ENCODE measurements at places on chromosomes 13 and 19.
A peak's percentile ranks its signal among the peaks of the same experiment; 100 is the strongest.

DNA sequence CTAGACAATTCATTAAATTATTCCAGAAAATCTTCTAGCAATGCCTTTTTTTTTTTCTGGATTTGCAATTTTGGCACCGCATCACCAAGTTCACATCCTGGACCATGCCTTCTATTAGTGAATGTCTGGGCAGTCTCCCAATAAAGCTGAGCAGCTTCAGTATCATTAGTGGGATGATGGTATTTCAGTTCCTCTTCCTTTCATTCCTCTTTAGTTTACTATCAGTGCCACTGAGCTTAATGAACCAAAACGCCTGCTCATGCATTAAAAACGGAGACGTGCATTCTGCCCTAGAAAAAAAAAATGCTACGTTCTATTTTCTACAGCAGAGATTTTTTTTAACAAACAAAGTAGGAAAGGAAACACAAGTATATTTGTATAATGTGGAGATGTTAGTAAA, 343.0 kb downstream of the PCDH9 start:
- H3K27ac ChIP-seq = no peak overlapping the region
- H3K27me3 ChIP-seq = no peaks in the 10 kb centered on the region
- H3K36me3 ChIP-seq = no peaks in the 10 kb centered on the region
- H3K4me3 ChIP-seq = no peak overlapping the region
- no peak for DNase-seq

DNA sequence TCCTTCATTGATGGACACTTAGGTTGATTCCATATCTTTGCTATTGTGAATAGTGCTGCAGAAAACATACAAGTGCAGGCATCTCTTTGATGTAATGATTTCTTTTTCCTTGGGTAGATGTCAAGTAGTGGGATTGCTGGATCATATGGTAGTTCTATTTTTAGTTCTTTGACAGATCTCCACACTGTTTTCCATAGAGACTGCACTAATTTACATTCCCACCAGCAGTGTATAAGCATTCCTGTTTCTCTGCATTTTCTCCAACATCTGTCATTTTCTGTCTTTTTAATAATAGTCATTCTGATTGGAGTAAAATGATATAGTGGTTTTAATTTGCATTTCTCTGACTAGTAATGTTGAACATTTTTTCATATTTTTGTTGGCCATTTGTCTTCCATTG, 116.7 kb downstream of the LMO7 start:
- DNase-seq = no peak
- no peak overlapping the region for H3K27ac ChIP-seq
- H3K4me3 ChIP-seq = no peak overlapping the region
- H3K36me3 ChIP-seq = peaks cover 11% of the 10 kb centered on the region

- peak; percentile 68 for DNase-seq
- peaks cover 39% of the 10 kb centered on the region for H3K36me3 ChIP-seq
- H3K27ac ChIP-seq = peak overlapping the region; percentile 67
- no peaks in the 10 kb centered on the region for H3K27me3 ChIP-seq
Observed at GRCh38 chr19:19628501-19629134, 598 bp upstream of the LPAR2 start.

GRCh38 chr19:35142606-35143230, 337 bp upstream of the FXYD7 start:
- peak overlapping the region; percentile 71 for H3K4me3 ChIP-seq
- no peaks in the 10 kb centered on the region for H3K36me3 ChIP-seq
- peak; percentile 77 for DNase-seq
- H3K27ac ChIP-seq = no peak overlapping the region
- H3K27me3 ChIP-seq = no peaks in the 10 kb centered on the region

DNA sequence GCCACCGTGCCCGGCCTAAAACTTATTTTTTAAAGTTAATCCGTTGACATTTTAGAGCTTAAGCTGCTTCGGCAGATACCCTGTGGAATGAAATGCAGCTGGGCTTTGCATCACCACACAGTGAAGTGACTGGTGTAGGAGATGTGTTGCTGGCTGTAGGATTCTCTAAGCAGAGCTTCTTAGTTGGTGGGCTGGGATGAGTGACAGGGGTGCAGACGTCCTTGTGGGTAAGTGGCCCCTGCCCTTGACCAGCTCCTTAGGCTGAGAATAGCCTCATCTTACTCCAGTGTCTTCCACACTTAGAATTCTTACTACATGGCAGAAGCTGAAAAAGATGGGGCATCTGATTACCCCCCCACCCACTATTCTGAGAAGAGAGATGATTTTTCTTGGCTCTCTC, 11.6 kb downstream of the GATAD2A start:
- H3K27ac ChIP-seq = no peak overlapping the region
- H3K4me1 ChIP-seq = peaks cover 68% of the 10 kb centered on the region
- DNase-seq = no peak
- H3K36me3 ChIP-seq = peaks cover 16% of the 10 kb centered on the region
- H3K4me3 ChIP-seq = no peak overlapping the region
- no peaks in the 10 kb centered on the region for H3K27me3 ChIP-seq

DNA sequence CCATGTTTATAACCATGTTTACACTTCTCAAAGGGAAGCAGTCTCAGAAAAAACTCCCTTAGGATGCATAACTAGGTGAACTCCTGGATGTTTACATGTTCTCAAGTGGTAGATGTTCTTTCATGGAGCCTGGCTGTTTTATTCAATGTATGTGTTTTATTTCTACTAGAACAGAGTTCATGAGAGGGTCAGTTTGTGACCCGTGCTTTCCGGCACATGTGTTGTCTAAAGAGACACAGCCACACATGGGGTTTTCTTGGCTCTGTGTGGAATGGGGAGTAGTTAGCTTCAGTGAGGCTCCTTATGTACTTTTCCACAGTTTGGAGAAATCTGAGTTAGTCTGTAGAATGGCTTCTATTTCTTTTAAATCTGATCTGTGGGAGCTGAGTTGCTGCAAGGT, 60.9 kb downstream of the ATP8A2 start:
- peaks cover 18% of the 10 kb centered on the region for H3K27me3 ChIP-seq
- H3K27ac ChIP-seq = no peak overlapping the region
- H3K4me1 ChIP-seq = no peaks in the 10 kb centered on the region
- no peaks in the 10 kb centered on the region for H3K36me3 ChIP-seq
- DNase-seq = no peak

DNA sequence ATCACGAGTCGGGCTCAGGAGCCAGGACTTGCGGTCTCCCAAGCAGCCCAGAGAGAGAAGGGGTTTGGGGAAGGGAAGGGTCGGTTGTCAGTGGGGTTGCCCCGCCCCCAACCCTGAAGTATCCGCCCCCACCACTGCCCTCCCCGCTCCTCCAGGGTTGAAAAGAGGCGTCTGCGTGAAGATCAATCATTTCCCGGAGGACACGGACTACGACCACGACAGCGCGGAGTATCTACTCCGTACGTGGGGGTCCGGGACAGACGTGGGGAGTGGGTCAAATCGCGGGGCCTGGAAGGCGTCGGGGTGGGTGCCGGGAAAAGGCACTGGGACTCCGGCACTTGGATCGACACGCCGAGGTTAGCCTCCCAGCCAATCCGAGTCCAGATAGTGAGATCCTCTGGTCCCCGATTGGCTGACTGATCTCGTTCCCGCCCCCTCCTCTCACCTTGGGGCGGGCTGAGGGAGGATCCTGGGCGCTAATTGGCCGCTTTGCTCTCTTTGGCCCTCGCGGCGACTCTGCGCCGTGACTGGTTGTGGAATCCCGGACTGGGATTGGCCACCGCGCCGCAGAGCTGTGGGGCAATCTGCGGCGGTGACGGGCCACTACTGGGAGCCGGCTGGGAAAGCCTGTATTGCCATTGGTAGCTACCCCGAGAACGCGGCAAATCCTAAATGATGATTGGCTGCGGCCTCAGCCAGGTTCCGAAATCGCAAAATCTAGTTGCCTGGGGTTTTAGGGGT, 13.3 kb upstream of the CACNG6 start:
- DNase-seq = peak; percentile 57
- peaks cover 23% of the 10 kb centered on the region for H3K4me1 ChIP-seq
- no peak overlapping the region for H3K27ac ChIP-seq
- H3K4me3 ChIP-seq = peak overlapping the region; percentile 53
- H3K36me3 ChIP-seq = no peaks in the 10 kb centered on the region

DNA sequence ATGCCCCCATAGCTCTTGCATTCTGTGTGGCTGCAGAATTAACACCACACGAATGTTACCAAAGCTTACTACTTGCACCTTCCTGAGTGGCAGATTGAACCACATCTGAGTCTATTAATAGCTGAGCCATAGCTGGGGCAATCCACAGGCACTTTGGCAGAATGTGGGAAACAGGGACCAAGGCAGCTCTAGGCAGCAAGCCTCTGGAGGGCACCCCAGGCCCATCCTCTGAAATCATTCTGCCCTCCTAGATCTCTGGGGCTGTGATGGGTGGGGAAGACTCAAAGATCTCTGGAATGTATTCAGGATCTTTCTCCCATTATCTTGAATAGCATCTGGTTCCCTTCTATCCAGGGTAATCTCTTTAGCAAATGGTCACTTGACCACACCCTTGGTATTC, 139.3 kb downstream of the TNFRSF19 start:
- no peaks in the 10 kb centered on the region for H3K36me3 ChIP-seq
- DNase-seq = no peak
- H3K4me1 ChIP-seq = no peaks in the 10 kb centered on the region
- no peak overlapping the region for H3K27ac ChIP-seq
- peaks cover 1% of the 10 kb centered on the region for H3K27me3 ChIP-seq
- H3K4me3 ChIP-seq = no peak overlapping the region

- H3K4me1 ChIP-seq = no peaks in the 10 kb centered on the region
- DNase-seq = no peak
- no peak overlapping the region for H3K27ac ChIP-seq
- H3K27me3 ChIP-seq = peaks cover 36% of the 10 kb centered on the region
- H3K4me3 ChIP-seq = no peak overlapping the region
Observed at GRCh38 chr13:25180775-25181537, 8.9 kb upstream of the AMER2 start.

- DNase-seq = no peak
- no peaks in the 10 kb centered on the region for H3K36me3 ChIP-seq
- no peaks in the 10 kb centered on the region for H3K4me1 ChIP-seq
Observed at GRCh38 chr13:111658145-111659100, 338.0 kb downstream of the TEX29 start.

DNA sequence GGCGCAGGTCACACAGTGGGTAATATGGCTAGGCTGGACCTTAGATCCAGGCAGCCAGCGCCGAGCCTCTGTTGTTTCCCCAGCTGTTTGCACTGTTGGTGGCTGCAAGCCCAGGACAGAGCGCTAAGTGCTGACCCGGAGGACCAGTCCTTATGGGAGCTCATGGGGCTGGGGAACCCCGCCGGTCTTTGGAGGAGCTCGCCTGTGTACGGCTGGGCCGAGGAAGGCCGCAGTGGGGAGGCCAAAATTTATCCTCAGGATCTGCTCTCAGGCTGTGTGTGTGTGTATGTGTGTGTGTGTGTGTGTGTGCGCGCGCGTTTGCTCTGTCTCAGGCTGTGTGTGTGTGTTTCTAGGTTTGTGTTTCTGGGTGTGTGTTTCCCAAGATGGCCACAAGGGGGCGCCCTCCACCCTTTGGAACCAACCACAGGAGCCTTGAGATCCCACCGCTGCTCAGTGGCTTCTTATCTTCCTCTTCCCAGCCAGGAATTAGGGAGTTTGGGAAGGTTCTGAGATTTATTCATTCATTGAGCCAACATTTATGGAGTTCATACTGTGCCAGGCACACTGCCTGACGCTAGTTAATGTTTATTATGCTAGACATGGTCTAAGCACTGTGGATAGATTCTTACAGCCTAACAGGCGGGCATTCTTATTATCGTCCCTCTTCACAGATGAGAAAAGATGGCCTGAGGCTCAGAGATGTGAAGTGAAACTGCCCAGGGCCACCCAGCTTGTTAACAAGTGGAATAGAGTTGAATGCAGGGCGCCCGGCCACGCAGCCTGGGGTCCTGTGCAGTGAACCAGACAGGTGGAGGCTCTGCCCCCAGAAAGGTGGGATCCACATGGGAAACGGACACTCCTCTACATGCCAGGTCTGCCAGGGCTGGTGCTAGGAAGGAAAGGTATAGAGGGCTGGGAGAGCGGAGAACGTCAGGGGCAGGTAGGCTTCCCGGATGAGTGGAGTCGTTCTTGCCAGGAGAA, 13.0 kb downstream of the PGLYRP1 start:
- H3K4me3 ChIP-seq = no peak overlapping the region
- H3K27ac ChIP-seq = no peak overlapping the region
- DNase-seq = peak; percentile 75
- H3K36me3 ChIP-seq = peaks cover 18% of the 10 kb centered on the region

DNA sequence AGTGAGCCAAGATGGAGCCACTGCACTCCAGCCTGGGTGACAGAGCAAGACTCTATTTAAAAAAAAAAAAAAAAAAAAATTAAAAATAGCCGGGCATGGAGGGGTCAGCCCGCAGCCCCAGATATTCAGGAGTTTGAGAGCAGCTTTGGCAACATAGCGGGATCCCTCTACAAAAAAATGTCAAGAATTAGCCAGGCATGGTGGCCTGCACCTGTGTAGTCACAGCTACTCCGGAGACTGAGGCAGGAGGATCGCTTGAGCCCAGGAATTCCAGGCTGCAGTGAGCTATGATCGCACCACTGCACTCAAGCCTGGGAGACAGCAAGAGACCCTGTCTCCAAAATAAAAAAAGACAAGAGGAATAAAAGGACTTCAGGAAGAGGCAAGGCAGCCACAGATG, 716 bp downstream of the AP1M2 start:
- H3K4me3 ChIP-seq = no peak overlapping the region
- H3K36me3 ChIP-seq = no peaks in the 10 kb centered on the region
- peaks cover 6% of the 10 kb centered on the region for H3K4me1 ChIP-seq
- no peak overlapping the region for H3K27ac ChIP-seq
- H3K27me3 ChIP-seq = peaks cover 6% of the 10 kb centered on the region

- H3K4me1 ChIP-seq = no peaks in the 10 kb centered on the region
- H3K27me3 ChIP-seq = no peaks in the 10 kb centered on the region
- H3K4me3 ChIP-seq = no peak overlapping the region
- H3K36me3 ChIP-seq = peaks cover 22% of the 10 kb centered on the region
Observed at GRCh38 chr13:113537909-113538688, 46.5 kb upstream of the TFDP1 start.

DNA sequence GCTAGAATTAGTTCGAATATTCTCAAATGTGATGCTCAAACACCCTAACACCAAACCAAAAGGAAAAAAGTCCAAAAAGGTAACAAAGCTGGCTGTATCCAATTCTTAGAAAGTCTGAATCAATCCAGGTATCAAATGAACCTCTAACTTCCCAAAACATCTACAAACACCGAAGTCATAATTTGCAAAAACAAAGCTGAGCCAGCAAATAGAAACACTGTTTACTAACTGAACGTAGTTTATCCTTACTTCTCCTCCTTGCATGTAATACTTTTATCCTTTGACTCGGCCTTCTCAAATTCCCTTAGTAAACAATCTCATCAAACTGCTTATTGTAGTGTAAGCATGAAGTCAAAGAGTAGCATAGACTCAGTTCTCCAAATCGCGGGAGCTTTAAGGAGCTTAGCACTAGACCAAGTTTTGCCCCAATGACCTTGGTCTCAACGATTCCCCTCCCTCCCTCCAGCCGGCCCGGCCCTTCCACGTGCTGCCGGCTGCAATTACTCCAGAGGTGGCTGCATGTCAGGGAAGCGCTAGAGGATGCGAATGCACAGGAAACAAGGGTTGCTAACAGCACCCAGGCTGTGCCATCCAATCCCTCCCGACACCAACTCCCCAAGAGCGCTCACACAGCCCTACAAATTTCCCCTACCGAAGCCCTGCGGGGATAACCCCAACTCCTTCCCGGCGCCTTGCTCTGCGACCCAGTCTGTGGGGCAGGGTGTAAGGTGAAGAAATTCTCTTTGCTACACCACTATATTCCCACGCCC, 693 bp downstream of the XPO4 start:
- H3K27ac ChIP-seq = peak overlapping the region; percentile 80
- DNase-seq = peak; percentile 48
- peak overlapping the region; percentile 95 for H3K4me3 ChIP-seq
- H3K36me3 ChIP-seq = peaks cover 13% of the 10 kb centered on the region
- no peaks in the 10 kb centered on the region for H3K27me3 ChIP-seq
- peaks cover 37% of the 10 kb centered on the region for H3K4me1 ChIP-seq

GRCh38 chr13:44557986-44558385, 18.1 kb downstream of the TSC22D1 start:
- no peaks in the 10 kb centered on the region for H3K27me3 ChIP-seq
- DNase-seq = no peak
- H3K4me3 ChIP-seq = no peak overlapping the region
- H3K27ac ChIP-seq = no peak overlapping the region
- no peaks in the 10 kb centered on the region for H3K4me1 ChIP-seq

Data from activated CD4-positive, alpha-beta memory T cell treated with anti-CD3 and anti-CD28 coated beads for 36 hours (primary cell).